CD4-positive, alpha-beta T cell treated with Interferon alpha-2 for 1 hour (primary cell): ENCODE measurements at places on chromosomes 13 and 19.

- DNase-seq: no peak
Measured at GRCh38 chr13:46885018-46885417, 11.8 kb downstream of the HTR2A start.

DNA sequence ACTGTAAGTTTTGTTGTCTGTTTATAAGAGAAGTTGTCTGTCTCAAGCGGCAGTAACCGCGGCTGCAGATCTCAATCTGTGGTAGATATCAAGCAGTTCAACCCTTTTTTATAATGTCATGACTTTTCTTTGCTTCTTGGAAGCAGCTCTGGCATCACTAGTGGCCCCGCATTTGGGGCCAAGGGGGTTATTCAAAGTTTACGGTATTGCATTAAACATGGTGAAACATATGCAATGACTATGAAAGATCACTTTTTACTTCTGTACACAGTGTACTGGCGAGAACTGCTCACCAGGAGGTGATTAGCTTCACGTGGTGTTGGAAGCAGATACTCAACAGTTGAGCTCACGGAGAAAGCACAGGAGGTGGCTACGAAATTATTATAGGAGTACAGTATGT, 4.6 kb upstream of the FFAR3 start:
- DNase-seq: peak; percentile 39

- DNase-seq: no peak
Measured at GRCh38 chr13:109787135-109787954, 962 bp upstream of the IRS2 start.

DNA sequence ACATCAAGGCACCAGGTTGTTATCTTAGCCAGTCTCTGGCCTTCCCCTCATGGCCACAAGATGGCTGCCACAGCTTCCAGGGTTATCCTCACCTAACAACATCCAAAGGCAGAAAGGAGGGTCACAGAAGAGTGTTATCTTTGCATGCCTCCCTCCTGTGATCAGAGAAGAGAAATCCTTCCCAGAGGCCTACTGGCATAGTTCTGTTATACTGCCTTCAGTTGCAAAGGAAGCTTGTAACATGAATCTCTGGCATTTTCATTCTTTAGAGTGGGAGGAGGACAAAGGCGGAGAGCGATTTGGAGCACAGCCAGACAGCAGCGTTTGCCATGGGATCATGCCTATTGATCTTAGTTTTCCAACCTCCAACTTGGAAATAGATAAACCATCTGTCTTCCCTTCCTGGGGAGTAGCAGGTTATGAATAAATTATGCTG, 135.7 kb downstream of the DNAJC15 start:
- no peak for DNase-seq

GRCh38 chr13:51192348-51192747, 29.9 kb upstream of the FAM124A start:
- no peak for DNase-seq

- peak; percentile 23 for DNase-seq
Measured at GRCh38 chr19:10292789-10293636, 3.3 kb downstream of the ICAM5 start.

- DNase-seq: peak; percentile 51
Measured at GRCh38 chr13:28494778-28495537, at the start of gene FLT1. TSS of gene FLT1 (minus strand) at chr13:28495128. CDS start at chr13:28494843, 285 bp downstream.

- no peak for DNase-seq
Measured at GRCh38 chr19:17227798-17228367, 1.9 kb downstream of the OCEL1 start.

DNA sequence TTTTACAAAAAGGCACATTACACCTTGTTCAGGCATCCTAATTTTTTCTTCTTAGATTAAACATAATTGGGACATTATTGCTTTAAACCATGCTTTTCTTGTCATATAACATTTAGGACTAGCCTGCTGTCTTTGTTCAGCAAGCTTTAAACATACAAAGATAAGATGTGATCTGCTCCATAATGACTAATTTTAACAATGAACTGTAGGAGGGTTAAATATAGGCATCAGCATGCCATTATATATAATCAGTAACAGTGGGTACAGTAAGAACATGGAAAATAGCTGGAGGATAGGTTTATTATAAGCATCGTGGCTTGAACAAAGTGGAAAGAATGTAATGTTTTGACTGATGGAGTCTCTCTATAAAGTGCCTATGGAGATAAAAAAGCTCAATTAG, 661.7 kb downstream of the SLITRK6 start:
- no peak for DNase-seq

- DNase-seq: peak; percentile 90
Measured at GRCh38 chr19:47428177-47428894, 9.0 kb upstream of the MEIS3 start.

DNA sequence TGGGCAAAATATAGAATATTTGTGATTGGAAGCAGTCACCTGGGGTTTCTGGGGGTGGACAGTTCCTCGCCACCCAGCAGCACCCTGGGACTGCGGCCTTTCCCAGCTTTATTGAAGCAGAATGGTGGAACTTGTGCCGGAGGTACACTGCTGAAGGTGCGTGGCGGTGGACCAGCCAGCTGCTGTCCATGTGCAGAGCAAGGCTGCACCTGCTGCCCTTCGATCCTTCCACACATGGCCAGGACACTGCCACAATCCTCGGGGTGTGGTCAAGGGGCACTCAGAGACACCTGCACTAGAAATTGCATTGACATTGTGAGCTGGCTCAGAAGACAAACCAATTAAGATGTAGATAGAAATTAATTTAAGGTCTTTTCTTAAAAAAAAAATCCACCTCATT, 11.4 kb upstream of the GPI start:
- DNase-seq: no peak

GRCh38 chr13:102688306-102688973, 6.4 kb downstream of the METTL21C start:
- no peak for DNase-seq

GRCh38 chr19:10568062-10568825, 535 bp downstream of the CDKN2D start:
- DNase-seq: peak; percentile 33

- DNase-seq: no peak
Measured at GRCh38 chr19:4454747-4455718, 2.6 kb downstream of the UBXN6 start.

DNA sequence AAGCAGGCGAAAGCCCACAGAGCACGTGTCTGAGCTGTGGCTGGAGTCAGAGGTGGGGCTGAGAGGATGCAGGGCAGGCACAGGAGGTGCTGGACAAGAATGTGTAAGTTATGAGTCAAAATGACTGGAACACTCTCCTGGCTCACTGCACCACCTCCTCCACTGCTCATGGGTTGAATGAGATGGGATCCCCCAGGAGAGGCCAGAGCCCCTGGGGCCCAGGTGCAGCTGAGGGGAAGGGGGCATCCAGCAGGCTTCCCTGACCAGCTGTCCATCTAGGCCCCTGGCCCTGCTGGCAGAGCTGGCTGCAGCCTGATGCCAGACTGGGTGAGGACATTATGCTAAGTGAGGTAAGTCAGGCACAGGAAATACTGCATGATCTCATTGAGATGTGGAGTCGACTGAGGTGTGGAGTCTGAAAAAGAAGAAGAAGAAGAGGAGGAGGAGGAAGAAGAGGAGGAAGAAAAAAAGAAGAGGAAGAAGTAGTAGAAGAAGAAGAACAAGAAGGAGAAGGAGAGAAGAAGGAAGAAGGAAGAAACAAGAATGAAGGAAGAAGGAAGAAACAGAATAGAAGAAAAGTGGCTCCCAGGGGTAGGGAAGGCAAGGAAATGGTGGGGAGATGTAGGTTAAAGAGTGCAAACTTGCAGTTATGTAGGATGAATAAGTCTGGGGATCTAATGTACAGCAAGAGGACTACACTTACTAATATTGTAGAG, 747.4 kb downstream of the UQCRFS1 start:
- DNase-seq: no peak

GRCh38 chr13:77033717-77034302, 6.9 kb upstream of the FBXL3 start:
- no peak for DNase-seq

- DNase-seq: no peak
Measured at GRCh38 chr13:93529961-93530360, 303.4 kb downstream of the GPC6 start.

DNA sequence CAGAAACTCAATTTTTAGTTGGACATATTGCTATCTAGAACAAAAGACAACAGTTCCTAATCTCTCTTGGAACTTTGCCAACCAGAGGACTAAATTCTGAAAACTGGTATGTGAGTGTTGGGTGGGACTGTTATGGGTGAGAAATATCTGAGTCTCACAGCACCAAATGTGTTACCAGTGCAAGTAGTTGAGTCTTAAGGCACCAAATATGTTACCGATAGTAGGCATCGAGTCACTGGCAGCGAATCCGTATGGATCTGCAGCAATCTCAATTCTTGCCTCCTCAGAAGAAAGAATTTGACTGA, 575.2 kb downstream of the DACH1 start:
- DNase-seq: peak; percentile 19

DNA sequence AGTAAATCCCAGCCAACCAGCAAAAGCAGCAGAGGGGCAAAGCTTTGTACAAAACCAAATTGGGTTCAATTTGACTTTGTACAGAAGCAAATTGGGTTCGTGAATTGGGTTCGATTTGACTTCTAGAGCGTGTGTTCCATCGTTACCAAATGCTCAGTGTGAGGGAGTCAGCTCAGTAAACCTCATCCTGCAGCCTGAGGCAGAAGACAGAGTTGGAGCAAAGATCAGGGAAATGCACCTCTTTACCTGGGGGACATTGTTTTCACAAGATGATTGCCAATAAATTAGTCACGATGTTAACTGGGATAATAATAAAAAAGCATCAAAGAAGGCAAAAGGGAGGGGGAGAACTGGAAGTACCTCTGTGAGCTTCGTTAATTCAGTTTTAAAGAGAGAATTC, 1.5 kb downstream of the RAB20 start:
- DNase-seq: no peak

DNA sequence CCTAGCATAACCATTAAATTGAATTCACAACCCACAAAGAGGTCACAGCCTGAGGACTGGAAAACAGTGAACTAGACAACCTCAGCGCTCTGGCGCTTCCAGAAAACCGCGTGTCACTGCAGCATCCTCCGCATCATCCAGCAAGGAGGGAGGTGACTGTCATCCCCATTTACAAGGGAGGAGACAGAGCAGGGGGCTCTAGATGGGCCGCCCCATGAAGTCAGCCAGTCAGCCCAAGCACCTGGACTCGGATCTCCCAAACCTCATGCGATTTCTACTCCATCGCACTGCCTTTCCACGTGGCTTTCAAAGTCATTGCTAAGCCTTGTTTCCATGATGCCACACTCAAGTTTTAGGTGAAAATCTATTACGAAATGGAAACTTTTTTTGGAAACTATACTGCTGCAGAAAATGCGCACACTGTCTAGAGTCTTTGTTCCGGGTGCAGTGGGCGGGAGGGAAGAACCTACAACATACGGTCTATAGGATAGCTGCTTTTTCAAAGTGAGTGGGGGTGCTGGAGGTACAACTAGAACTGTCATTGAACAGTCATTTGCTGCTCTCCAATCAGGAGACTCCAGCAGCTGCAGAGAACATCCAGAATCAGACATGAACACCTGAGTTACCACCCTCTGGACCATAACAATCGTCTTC, 2.8 kb downstream of the AP3D1 start:
- peak; percentile 41 for DNase-seq

- no peak for DNase-seq
Measured at GRCh38 chr13:62643007-62643483, 1227.4 kb upstream of the PCDH20 start.

DNA sequence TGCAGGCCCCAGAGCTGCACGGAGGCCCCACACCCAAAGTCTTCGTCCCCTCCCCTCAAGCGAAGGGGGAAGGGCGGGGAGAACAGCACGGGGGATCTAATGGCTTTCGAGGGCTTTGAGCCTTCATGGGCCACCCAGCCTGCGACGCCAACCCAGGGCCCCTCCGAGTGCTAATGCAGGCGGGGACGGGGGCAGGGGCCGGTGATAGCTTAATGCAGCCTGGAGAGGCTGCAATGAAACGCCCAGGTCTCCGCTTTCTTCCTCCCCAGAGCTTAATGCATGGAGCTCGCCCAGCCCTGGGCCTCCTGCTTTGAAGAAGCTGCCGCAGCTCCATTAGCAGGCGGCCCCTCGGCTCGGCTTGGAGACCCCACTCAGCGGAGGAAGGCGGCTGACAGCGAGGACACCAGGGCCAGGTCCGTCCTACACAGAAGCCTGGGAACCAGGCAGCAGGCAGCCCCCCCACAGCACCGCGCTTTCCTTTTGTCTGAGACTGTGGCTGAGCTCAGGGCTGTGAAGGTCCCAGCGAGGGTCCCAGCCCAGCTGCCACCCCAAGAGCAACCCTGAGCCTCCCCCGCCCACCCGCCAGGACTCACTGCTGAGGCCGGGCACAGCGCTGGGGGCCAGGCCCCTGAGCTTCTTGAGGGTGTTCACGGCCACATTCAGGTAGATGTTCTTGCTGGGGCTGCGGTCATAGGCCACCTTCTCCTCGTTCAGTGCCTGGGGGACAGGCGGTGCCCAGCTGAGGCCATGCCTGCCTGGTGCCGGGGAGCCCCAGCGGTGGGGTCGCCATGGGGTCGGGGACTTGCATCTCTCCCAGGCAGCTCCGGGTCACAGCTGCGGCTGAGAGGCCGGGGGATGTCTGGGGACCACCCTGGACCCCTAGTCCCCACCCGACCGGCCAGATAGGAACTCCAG, 7.5 kb upstream of the ATP8B3 start:
- DNase-seq: no peak

DNA sequence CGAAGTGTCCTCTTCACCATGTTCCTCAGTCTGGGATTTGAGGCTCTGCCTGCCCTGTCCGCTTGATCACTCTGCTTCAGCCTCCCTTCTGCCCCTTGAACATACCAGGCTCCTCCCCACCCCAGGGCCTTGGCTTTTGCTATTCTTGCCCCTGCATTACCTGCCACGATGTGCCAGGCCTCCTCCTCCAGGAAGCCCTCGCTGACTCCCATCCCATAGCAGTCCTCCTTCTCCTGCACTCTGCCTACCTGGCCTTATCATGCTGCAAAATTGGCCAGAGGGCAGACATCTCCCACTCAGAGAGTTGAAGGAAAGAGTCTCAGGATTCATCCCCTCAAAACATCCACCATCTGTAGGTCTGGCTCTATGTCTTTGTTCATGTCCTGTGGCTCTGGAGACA, 2.2 kb downstream of the YJEFN3 start:
- no peak for DNase-seq

- DNase-seq: peak; percentile 75
Measured at GRCh38 chr19:6551607-6552450, 21.0 kb downstream of the TNFSF9 start.

DNA sequence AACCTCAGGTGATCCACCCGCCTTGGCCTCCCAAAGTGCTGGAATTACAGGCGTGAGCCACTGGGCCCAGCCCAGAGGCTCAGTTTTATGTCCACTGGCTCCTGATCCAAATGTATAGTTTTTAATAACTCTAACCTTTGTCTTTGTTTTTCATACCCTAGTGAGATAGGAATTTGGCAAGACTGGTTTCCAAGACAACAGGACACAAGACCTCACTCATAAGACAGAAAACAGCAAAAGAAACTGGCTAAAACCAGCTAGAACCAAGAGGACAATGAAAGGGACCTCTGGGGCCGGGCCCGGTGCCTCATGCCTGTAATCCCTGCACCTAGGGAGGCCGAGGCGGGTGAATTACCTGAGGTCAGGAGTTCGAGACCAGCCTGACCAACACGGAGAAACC, 27.6 kb downstream of the CPT1C start:
- DNase-seq: no peak
